ENCODE measurements at places on chromosomes 7 and 10.

GRCh38 chr10:16545116-16545736, 23.5 kb upstream of the C1QL3 start:
- no peak for DNase-seq

GRCh38 chr7:155588468-155588998, 42.2 kb upstream of the CNPY1 start:
- DNase-seq, result no peak

DNA sequence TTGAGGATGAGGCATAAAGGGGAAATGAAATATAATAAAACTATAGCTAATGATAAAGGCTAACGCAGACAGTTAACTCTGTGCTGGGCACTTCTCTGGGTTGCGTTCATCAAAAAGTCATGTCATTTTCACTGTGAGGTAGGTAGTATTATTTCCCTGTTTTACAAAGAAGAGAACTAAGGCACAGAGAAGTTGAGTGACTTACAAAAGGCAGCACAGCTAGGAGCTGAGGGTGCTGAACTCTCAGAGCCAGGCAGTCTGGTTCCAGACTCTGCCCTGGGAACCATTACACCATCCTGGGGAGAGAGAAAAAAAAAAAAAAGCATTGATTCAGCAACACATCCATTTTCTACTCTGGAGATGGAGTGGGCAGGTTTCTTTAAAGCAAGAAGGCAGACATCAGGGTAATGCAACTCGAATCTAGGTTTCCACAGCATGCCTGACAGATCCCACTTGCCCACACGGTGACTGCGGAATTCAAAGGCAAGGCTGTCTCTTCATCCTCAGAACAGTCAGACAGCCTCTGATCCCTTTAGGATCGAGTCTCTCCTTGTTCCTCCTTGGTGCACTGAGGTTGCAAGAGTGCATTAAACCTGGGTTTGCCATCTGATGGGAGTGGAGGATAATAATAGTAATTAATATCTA, 40.6 kb upstream of the ECHDC3 start:
- DNase-seq, result no peak

DNA sequence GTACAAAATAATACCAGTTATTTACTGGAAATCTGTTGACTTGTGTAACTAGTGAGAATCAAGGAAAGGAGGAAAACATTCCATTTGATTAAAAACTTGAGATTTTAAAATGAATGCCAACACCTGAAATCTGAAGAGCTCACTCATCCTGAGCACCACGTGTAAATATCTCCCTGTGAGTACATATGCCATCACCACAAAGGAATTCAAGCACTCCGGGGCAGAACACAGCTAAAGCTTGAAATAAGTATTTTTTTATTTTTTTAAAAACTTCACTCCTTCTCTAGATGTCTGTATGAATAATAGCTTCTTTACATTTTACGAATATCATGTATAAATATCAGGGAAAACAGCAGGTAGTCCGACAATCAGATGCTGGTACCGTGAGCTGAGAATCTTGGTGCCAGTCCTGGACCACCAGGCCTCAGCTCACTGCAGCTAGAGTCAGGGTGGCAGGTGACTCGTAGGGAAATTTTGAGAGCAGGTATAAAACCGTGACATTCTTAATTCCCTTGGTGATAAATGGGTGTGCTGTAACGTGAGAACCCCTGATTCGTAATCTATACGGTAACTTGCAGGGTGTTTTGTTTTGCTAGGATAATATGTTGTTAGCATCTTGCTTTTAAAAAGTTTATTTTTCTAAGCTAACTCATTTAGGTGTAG, 12.7 kb downstream of the LMTK2 start:
- DNase-seq, result no peak

DNA sequence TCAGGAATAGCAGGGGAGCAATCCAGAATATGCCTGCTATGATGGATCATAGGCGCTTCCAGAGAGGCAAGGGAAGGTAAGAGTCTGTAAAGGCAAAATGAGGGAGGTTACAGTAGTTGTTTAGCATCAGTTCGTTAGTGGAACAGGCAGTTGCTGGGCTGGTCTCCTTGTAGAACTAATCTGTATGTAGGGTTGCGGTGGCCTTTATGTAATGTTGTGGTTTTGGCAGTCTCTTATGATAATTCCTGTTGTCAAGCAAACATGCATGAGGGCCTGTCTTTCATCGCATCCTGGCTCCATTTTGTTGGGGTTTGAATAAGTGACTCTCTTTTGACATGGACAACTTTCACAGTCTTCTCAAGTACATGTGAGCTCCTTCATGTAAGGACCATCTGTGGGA, 427.8 kb upstream of the LRGUK start:
- no peak for DNase-seq

- DNase-seq, result no peak
These were observed 87.9 kb downstream of the KCND2 start for GRCh38 chr7:120360918-120361317.

GRCh38 chr7:22801912-22802311, 20.7 kb downstream of the TOMM7 start:
- DNase-seq, result no peak
